ENCODE measurements at places on chromosomes 5 and 9.

DNA sequence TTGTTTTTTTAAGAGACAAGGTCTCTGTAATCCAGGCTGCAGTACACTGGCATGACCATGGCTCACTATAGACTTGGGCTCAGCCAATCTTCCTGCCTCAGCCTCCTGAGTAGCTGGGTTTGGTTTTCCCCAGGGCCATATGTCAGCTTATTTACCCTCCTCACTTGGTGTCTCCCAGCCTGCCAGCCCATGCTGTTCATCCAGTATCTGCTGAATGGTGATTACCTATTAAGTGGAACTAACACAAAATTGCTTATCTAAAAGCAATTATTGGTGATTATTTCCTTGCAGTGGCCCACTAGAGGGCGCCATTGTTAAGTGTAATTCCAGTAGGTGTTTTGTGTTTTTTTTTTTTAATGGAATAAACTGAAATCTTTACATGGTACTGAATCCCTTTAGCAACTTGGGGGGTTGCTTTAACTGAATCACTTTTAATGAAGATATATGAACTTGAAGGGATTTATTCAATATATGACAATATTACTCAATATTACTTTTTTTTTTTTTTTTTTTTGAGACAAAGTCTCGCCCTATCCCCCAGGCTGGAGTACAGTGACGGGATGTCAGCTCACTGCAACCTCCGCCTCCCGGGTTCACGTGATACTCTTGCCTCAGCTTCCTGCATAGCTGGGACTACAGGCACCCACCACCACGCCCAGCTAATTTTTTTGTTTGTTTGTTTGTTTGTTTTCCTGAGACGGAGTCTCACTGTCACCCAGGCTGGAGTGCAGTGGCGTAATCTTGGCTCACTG lies 13.8 kb downstream of the EXOSC2 start:
- DNase-seq = peak; percentile 80

- DNase-seq = peak; percentile 28
Measured at GRCh38 chr5:140398379-140398811, 3.2 kb upstream of the ANKHD1 start.

DNA sequence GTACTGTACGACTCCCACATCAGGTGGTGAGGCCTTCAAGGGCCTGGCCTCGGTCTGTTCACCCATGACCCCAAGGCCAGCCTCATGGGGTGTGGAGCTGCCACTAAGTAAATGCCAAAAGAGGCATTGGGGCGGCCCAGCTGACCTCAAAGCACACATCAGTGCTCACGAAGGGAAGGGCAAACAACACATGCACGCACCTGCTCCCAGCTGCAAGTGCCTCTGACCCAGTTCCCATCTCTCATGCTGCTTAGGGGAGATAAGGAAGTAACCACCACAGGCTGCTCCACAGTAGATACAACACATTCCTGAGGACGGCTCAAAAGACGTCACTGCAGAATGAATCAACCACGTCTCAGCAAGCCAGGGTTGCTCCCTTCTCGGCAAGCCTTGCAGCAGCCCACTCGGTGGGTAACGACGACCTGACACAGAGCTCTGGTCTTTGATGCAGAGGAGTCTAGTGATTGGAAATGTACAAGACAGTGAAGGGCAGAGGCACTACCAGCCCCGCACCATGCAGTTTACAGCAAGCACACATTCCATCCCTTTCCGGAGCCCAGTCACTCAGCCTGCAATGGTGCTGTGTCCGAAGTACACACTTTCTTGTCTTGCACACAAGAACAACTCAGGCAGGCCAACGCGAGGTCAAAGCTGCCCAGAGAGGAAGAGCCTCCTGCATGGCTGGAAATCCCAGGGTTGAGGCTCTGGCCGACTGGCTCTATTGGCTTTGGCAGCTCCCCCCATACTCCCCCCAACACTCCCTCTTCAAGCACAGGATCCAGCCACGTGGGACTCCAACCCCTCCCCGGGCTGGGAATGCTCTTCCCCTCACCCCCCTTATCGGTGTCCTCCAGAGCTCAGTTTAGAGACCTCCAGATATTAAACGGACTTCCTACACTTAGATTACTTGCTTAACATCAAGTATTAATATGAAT lies 31.8 kb downstream of the FABP6 start:
- peak; percentile 67 for DNase-seq

GRCh38 chr9:9523476-9524139 lies 1089.2 kb downstream of the PTPRD start:
- no peak for DNase-seq

DNA sequence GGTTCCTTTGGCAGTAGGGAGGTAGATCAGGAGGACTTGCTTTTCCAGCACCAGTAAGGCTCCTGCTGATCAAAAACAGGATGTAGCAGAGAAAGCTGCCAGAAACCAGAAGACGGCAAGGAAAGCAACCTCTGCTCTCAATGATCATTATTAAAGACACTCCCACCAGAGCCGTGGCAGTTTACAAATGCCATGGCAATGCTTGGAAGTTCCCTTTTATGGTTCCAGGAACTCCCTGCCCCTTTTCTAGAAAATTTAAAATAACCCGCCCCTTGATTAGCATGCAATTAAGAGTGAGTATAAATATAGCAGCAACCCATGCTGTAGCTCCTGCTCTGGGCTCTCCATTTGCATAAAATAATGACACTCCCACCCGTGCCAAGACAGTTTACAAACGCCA lies 16.1 kb downstream of the EQTN start:
- no peak for DNase-seq

DNA sequence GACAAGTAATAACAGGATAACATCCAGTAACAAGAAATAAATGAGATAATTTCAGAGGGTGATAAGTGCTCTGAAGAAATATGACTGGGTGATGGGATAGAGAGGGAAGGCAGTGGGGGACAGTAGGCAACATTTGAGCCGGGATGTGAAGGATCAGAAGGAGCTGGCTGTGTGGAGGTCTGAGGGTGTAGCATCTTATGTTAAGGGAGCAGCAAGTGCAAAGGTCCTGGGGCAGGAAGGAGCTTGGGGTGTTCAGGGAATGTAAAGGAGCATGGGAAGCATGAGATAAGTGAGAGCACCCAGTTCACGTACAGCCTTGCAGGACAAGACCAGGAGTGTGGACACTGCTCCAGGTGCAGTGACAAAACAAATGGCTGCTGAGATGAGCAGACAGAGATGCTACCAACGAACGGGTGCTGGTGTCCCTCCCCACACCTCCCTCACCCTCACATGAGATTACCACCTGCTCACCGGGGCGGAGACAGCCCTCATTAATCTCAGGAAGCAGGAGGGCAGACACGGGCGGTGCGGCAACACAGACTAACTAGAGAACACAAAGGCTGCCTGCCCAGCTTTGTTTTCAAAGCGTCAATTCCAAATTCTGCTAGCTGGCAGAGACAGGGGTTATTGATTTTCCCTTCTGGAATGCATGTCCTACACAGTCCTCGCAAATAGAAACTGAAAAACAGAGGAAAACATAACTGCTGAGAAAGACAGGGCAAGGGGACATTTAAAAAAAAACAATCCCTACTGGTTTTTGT lies 298.1 kb upstream of the PANK3 start:
- DNase-seq = no peak

DNA sequence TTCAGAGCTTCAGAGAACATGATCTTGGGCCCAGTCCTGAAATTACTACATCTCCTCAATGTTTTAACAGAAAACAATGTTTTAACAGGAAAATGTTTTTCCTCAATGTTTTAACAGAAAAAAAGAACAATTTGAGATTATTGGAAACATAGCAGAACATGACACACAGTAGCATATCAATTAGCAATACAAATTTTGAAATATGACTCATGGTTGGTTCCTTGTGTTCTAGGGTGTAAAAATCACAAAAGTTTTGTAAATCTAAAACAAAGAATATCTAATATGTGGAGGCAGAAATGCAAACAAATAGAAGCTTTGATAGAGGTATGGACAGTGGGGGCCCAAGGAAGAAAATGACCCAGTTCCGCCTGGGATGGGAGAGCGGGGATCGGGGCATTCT lies 22.8 kb upstream of the ARSB start:
- DNase-seq = no peak

- no peak for DNase-seq
Measured at GRCh38 chr5:124745007-124745927, 1.2 kb downstream of the ZNF608 start.

- no peak for DNase-seq
Measured at GRCh38 chr9:131954299-131954698, 125.4 kb downstream of the MED27 start.

DNA sequence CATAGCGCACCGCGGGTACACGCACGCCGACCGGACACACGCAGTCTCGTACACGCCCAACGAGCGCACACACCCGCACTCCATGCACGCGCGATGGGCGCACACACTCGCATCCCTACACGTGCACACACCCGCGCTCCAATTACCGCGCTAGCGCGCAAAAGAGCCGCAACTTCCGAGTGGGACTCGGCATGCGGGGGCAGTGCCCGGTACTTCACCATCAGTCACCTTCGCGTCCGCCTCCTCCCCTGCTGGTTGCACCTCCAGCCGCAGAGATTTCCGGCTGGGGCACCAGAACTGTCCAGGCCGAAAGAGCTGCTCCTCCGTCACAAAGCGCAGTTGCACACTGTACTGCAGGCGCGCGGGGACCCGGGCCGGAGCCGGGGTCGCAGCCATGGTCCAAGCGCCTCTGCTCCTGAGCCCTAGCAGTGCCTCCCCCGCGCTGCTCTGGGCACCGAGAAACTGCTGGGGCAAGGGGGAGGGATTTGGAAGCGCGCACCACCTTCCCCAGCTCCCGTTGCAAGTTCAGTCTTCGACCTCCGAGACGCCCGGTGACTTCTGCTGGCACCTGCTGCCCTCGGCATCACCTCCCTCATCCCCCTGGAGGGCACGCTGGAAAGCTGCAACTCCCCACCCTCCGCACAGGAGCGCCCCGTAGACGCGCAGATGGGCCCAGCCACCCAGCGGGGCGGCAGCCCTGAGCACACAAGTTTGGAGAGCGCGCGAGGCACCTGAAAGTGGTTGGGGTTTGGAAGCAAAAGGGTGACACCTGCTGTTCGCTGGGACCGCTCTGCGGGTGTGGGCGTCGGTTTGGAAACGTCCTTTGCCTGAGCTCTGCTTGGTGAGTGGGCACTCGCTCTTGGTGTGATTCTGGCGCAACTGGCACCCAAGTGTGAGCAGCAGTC lies 337.4 kb upstream of the PUM3 start:
- DNase-seq = peak; percentile 13

- no peak for DNase-seq
Measured at GRCh38 chr9:30915451-30915850, 1469.0 kb upstream of the ACO1 start.

DNA sequence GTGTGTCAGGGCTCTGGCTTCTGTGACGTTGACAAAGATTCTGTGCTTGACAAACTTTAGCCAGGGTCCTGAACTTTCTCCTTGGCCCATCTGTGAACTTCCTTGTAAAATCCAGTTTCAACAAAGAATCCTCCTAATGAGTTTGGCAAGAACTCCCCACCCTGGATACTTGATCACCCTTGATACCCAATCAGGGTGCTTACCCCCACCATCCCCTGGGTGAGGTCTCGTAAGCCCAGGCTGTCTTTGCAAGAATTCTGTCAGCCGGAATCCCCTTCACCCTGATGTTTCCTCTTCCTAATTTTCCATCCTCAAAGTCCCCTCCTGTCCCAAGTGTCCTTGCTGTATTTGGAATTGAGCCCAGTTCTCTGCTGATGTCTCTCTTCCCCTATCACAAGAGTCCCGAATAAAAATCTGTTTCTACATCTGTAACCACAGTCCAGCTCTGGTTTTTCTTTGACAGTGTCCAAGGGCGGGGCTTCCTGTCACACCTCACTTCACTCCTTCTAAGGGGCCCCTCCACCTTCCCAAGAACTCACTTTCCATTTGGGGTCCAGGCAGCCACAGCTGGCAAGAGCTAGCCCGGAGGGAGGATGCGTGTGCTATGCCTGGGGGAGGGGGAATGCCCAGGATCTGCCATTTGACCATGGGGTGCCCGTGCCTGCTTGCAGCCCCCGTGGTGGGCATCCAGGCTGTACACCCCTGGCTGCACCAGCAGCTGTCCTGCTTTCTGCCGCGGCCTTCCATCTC lies 2.7 kb upstream of the CARD19 start:
- DNase-seq = no peak

GRCh38 chr9:137011156-137011555 lies 14.8 kb upstream of the CLIC3 start:
- no peak for DNase-seq

- no peak for DNase-seq
Measured at GRCh38 chr5:9362600-9362999, 183.3 kb downstream of the SEMA5A start.

DNA sequence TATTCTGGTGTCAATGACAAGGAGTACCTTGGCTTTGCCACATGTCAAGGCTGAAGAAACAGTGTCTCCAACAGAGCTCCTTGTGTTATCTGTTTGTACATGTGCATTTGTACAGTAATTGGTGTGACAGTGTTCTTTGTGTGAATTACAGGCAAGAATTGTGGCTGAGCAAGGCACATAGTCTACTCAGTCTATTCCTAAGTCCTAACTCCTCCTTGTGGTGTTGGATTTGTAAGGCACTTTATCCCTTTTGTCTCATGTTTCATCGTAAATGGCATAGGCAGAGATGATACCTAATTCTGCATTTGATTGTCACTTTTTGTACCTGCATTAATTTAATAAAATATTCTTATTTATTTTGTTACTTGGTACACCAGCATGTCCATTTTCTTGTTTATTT lies 19.8 kb downstream of the CD274 start:
- DNase-seq = no peak

GRCh38 chr5:14580398-14581034 lies 1.1 kb upstream of the OTULINL start:
- DNase-seq = no peak

GRCh38 chr9:136078024-136078423 lies 17.1 kb downstream of the NACC2 start:
- DNase-seq = no peak

- DNase-seq = no peak
Measured at GRCh38 chr5:128475693-128476092, 62.4 kb downstream of the FBN2 start.

DNA sequence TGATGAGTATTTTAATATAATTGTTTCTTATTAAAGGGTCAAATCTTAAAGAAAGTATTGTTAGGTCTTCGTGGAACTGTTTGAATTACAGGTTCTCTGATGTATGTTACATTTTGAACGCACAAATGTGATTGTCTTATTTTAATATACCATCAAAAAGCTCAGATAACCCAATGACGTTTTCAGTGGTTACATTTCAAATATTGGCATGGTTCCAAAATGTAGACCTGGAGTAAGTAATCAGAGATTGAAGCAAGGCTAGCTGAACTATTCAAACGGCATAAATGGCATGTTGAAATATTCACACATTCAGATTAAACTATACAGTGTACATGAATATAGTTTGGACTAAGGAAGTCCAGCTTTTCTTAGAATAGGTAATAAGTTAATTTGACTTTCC lies 281.7 kb upstream of the EFNA5 start:
- DNase-seq = no peak

GRCh38 chr9:113504725-113505590 lies 41.4 kb downstream of the RGS3 start:
- DNase-seq = peak; percentile 36

- DNase-seq = no peak
Measured at GRCh38 chr9:122134822-122135528, 24.6 kb downstream of the NDUFA8 start.

GRCh38 chr9:70421272-70422180 lies 7.1 kb upstream of the KLF9 start:
- DNase-seq = no peak

All from cardiac muscle cell (in vitro differentiated cells and primary cell).